Myocyte (in vitro differentiated cells): ENCODE measurements at places on chromosomes 2 and 18.

GRCh38 chr2:20868377-20868776 is 45.5 kb upstream of the LDAH start:
- DNase-seq: no peak

DNA sequence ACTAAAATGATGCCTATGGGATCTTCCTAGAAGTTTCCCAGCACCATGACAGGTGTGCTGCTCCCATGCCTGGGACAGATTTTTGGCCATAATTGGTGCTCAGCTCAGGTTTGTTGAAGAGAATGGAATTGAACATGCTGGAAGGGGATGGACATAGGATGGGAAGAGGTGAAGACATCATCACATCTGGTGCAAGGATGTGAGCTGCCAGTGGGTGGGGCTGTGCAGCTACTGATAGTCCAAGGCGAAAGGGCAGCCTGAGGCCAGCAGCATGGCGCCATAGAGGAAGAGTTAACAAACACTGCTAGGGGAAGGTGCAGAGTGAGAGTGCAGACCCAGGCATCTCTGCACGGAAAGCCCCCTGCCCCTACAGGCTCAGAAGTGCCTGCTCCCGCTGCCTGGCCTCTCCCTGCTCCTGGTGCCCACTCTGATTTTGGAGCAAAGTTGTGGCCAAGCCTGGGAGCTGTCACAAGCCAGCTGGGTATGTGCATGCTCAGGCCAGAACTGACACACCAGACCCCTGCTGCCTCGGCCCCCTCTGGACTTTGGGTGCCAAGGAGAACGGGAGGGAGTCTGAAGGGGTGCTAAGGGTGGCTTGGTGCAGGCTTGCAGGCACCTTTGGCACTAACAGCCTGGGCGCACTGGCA is 178.6 kb downstream of the ZBTB7C start:
- DNase-seq: peak; percentile 75

DNA sequence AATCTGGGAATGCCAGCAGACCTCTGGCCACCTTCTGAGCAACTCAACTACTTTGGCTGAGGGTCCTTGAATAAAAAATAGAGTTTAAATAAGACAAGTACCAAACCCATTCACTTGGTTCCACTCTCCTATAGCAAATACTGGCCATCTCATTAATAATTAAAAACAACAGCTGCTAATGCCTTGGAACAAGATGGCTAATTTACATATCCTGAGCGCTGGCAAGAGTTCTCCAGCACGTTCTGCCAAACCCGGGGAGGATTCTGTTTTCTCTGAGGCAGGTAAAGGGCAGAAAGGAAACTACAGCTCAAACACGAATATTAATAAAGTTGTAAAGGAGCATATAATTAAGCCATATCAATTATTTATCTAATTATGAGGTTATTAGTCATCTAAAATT is 1123.7 kb downstream of the TDRD15 start:
- no peak for DNase-seq

DNA sequence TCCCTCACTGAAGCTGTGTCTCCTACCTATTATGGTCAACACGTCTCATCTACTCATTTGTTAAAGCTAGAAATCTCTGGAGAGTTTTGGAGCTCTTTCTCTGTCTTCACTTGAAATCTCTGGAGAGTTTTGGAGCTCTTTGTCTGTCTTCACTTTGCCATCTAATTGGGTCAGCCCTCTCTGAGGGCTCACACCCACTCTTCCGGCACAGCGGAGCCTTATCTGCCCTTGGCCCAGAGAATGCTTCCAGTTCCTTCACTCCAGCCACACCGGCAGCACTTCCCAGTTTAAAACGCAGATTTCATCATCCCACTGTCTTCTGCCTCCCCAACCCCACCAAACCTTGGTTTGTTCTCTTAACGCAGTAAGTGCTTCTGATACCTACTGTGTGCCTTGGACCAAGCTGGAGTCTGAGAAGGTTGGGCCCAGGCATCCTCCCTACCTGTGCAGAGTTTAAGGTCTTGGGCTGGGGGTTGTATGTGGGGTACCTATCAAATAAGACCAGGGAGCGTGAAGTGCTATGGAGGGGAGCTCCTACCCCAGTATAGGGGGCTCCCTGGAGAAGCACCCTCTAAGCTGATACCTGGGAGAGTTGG is 5.0 kb downstream of the HPCAL1 start:
- DNase-seq: no peak

DNA sequence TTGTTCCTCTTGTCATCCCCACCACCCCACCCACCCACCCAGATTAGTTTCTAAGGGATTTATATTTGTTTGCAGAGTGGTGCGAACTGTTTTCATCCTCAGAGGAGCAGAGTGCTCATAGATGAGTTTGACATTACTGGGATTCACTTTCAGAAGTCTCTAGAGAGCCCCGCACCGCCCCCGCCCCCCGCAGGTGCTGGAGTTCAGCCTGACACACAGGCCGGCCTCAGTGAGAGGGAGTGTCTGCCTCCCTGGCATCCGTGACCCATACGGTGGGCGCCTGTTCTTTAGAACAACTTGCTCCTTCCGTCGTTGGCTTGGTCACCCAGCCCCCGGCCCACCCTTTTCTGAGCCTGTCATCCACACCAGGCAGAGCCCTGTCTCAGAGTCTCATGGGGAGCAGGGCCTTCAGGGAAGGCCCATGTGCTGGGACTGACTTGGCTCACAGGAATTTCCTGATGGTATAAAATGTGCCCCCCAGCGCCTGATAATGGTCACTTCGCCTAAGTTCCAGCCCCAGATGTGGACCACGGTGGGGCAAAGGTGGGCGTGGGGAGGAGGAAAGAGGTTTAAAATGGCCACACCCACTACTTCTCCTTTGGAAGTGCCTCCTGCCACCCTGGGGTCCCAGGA is 44.3 kb downstream of the HPCAL1 start:
- no peak for DNase-seq

GRCh38 chr2:15812187-15812780 is 128.1 kb upstream of the MYCN start:
- no peak for DNase-seq

DNA sequence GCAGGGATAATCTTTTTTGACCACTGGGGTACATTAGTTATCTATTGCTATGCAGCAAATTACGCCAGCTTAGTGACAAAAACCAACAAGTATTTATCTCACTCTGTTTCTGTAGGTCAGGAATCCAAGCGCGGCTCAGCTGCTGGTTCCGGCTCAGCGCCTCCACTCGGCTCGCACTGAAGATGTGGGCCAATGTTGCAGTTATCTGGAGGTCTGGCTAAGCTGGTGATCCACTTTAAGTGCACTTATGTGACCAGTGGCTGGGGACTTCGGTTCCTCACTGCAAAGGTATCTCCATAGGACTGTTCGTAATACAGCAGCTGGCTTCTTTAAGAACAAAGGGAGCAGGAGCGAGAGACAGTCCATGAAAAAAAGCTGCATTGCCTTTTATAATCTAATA is 591.9 kb downstream of the TMEM182 start:
- DNase-seq: no peak

- DNase-seq: no peak
These were observed 11.4 kb downstream of the ASIC4 start for GRCh38 chr2:219525533-219526232.

DNA sequence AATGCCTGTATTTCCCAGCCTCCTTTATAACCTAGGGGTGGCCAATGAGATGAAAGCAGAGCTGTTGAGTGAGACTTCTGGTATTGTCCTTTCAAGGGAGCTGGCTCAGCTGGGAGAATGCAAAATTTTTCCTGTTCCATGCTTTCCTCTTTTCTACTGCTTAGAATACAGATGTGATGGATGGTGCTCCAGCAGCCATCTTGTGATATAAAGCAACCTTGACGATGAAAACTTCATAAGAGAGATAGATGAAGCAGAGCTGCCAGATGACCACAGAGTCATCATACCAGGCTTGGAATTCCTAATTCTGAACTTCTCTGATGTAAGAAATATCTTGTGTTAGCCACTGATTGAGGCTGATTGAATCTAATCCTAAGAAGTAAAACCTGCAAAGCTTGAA is 11.9 kb upstream of the INHBB start:
- no peak for DNase-seq

GRCh38 chr2:100831831-100832230 is 11.9 kb downstream of the NPAS2 start:
- DNase-seq: peak; percentile 29

GRCh38 chr2:217048730-217049129 is 188.9 kb upstream of the TNP1 start:
- peak; percentile 23 for DNase-seq

GRCh38 chr2:207601774-207602173 is 23.4 kb downstream of the METTL21A start:
- no peak for DNase-seq

GRCh38 chr2:15956751-15957736 is 16.7 kb downstream of the MYCN start:
- DNase-seq: no peak

- DNase-seq: no peak
These were observed 42.3 kb upstream of the IMP4 start for GRCh38 chr2:130300258-130300969.

- no peak for DNase-seq
These were observed at the start of gene SFTPB for GRCh38 chr2:85668009-85668856. Gene SFTPB (minus strand): TSS chr2:85668199. CDS start chr2:85668183, 16 bp downstream.

DNA sequence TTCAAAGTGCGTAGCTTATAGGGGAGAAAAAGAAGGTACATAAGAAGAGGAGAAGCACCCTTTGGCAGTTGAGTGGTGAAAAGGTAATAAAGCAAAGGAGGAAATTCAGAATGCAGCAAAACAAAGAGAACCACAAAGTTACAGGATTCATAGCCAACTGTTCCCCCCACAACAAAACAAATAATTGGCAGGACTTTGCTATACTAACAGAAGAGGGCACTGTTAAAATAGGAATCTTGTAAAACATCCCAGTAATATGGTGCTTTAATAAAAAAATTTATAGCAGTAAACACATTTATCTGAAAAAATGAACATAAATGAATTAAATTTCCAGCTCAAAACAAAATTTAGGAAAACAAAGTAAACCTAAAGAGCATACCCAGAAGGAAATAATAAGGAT is 42.3 kb downstream of the R3HDM1 start:
- no peak for DNase-seq

DNA sequence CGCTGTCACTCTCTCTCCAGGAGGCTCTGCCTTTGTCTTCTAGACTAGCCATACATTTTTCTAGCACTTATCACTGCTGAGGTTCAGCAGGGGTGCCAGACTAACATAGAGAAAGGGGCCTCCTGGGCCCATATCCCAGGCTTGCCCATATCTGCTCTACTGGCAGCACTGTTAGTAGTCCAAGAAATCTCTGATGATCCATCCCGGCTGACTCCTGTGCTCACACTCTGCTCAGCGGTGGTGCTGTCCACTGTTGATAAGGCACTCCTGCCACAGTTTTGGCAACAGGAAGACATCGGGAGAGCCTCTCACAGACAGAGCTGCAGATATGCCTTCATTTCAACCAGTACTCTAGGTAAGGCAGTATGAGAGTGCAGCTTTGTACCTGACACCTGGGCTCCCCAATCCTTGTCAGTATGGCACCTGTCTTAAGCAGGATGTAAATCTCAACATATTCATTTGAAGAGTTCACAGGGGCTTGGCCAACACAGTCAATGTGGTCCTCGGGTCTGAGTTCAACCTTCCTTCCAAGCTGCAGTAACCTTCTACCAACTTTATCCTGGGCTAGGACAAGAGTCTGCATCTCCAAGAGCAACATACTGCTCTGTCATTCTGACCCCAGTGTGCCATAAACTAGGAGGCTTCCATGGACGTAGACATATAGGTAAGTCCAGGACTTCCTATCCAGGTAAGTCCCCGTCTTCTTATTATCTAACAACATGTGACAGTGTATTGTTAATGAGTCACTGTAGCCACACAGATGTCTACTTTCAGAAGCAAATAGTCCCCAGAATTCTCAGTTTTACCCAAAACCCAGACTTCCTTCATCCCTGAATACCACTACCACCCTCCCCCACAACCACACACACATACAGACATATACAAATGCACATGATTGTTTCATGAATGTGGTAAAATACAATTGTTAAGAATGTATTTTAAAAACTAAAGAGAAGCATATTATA is 16.2 kb downstream of the KLF7 start:
- DNase-seq: no peak

DNA sequence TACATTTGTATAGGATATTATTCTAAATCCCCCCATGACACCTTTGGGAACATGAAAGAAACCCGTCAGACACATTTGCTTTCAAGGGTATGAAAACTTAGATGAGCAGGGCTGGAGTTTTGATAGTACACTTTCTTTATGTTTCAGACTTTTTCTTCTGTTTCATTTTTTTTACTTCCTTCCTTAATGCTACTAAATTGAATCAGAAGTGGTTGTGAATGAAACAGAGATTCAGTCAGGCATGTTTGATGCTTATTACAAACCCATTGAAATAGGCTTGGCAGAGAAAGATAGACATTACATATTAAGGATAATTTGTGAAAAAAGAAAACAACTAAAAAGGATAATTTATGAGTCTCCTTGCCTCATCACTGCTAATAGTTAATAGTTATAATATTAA is 26.8 kb downstream of the SLC30A6 start:
- DNase-seq: no peak

DNA sequence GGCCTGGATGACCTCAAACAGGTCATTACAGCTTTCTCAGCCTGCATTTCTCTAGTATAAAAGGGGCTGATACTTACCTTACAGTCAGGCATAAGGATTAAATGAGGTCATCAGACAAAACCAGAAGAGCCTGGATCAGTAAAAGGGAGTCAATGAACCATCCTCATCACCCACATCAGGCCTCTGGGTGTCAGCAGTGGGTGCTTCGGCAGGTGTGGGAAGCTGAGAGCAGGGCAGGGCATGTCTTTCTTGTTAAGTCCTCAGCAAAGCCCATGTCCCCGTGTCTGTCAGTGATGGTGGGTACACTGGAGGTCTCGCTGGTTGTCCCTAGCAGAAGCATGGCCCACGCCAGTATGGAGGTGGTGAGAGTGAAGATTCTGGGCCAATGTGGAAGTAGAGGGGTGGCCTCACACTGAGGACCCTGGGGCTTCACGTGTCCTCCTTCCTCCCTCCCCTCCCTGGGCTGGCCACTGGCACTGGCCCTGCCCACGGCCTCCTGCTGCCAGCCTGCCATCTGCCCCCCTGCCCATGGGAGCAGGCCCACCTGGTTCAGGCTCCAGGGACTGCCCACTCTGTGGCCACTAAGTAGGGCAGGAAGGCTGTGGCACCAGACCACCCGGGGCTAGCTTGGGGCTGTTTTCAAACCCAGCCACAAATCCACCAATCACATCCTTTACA is 4.4 kb downstream of the ADRA2B start:
- DNase-seq: no peak

DNA sequence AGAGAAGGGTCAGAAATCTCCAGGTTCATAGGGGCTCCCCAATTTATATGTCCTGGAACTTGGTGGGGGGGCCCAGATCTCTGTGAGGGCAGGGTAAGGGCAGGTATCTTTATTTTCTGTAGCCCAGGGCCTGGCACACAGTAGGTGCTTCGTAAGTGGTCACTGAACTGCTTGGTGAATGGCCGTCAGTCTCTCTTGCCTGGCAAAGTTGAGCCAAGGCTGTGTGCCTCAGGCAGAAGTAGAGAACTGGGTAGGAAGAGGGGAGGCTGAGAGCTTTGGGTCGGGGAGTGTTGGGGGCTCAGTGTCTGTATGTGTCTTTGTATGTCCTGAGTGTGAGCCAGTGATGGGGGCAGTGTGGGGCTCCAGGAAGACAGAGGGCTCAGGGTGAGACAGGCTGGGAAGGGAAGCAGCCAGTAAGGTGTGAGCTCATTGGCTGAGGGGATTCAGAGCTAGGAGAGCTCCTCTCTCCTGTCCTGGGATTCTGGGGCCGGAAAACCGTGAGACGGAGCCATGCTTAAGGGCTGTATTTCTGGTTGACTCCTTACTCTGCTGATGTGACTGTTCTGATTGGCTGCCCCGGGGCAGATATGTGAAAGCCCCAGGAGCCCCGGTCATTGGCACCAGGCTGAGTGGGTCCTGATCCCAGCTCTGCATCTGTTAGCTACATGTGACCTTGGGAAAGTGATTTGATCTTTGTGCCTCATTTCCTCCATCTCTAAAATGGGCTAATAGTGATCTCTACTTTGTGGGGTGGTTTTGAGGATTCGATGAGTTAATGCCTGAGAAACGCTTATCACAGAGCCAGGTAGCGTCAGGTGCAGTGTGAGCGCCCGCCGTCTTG is 30.3 kb downstream of the STEAP3 start:
- no peak for DNase-seq
